ENCODE measurements at places on chromosomes 6 and 20. TPM values are rescaled to one million over a fixed set of nuclear protein-coding genes. Genes with fewer than 3 reads are reported as not detected.

Gene SLC12A5
- 15.0 TPM for polyA plus RNA-seq

Gene HECA
- 10.0 TPM for polyA plus RNA-seq

Gene DAAM2
- 50.6 TPM for polyA plus RNA-seq

Gene TFAP2D
- polyA plus RNA-seq, result not detected

Gene ID1
- 19.8 TPM for polyA plus RNA-seq
